ENCODE measurements at places on chromosomes 3 and 15. TPM values are rescaled to one million over a fixed set of nuclear protein-coding genes. Genes with fewer than 3 reads are reported as not detected.

- no peaks in the 10 kb centered on the region for H3K27me3 ChIP-seq
- H3K27ac ChIP-seq = no peak overlapping the region
- H3K4me1 ChIP-seq = peaks cover 20% of the 10 kb centered on the region
- no peak for DNase-seq
- no peak overlapping the region for H3K4me3 ChIP-seq
- no peaks in the 10 kb centered on the region for H3K36me3 ChIP-seq
Measured at GRCh38 chr3:69696367-69696766, 42.9 kb upstream of the MITF start.

DNA sequence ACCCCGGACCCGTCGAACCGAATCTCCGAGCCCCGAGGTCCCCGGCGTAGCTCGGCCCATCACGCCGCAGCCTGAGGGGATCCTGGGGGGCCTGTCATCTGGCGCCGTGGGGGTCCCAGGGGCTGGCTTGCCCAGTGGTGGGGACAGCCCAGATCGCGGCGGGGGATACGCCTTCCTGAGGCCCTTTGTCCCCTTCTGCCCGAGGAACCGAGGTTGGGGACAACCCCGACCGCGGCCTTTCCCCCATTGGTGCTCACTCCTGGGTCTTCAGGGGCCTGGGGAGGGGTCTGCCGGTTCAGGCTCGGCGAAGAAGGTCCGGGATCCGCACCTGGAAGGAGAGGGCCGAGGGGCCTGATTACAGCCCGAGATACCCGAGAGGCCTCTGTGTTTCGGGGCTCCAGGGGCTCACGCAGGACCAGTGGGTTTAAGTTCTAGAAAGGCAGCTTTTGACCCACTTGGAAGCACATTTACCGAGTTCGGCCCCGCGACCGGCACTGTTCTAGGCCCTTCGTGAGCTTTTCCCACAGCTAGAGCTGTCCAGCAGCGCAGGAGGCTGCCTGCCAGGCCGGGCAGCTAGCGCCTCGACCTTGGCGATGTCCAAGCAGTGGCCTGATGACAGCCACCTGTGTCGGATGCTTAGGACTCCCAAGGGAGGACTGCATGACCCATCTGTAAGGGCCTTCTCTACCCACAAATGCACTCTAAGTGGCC is 504 bp downstream of the ABHD2 start:
- peak overlapping the region; percentile 98 for H3K27ac ChIP-seq
- H3K4me3 ChIP-seq = peak overlapping the region; percentile 97
- no peaks in the 10 kb centered on the region for H3K27me3 ChIP-seq
- peak; percentile 73 for DNase-seq
- H3K4me1 ChIP-seq = peaks cover 70% of the 10 kb centered on the region

GRCh38 chr3:119340014-119340413 is 45.8 kb downstream of the ARHGAP31 start:
- no peak overlapping the region for H3K4me3 ChIP-seq
- no peaks in the 10 kb centered on the region for H3K36me3 ChIP-seq
- DNase-seq = no peak
- H3K27ac ChIP-seq = no peak overlapping the region
- no peaks in the 10 kb centered on the region for H3K4me1 ChIP-seq
- H3K27me3 ChIP-seq = no peaks in the 10 kb centered on the region

DNA sequence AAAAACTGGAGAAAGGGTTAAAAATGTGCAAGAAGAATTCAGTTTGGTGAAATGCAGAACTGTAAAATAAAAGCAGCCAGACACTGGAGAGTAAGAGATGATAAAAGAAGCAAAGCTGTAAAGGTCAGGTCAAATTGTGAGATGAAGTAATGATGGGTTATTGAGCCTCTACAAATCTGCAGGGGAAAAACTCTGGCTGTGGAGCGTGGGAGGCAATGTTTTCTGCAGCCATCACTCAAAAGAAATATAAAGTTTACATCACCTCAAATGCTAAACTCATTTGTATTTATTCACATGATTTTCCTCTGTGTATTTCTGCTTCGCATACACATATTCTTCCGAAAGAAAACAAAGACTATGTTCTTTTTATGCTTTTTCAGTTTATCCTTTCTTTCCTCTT is 158.8 kb upstream of the GPR149 start:
- H3K4me1 ChIP-seq = no peaks in the 10 kb centered on the region
- no peaks in the 10 kb centered on the region for H3K36me3 ChIP-seq
- H3K4me3 ChIP-seq = no peak overlapping the region
- H3K27ac ChIP-seq = no peak overlapping the region

DNA sequence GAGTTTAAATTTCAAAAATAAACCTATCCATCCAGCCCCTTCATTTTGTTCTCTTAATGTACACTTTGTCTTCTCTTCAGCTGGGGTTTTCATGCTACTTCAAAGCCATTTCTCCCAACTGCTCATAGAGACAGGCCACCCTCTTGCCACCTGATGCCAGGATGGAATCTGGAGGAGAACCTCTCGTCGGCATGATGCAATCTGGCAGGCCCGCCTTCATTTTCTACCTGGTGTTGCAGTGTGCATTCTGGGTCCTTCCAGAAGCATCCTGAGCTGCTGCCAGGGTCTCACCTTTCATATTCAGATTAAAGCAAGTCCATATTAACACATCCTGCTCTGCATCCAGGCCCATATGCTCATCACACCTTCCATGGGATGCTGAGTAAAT is 60.8 kb downstream of the CTNNB1 start:
- no peak overlapping the region for H3K4me3 ChIP-seq
- no peaks in the 10 kb centered on the region for H3K36me3 ChIP-seq
- no peaks in the 10 kb centered on the region for H3K4me1 ChIP-seq
- DNase-seq = no peak
- no peak overlapping the region for H3K27ac ChIP-seq

GRK7 gene
- total RNA-seq = not detected
